Stimulated activated CD4-positive, alpha-beta T cell treated with anti-CD3 and anti-CD28 coated beads, Interleukin-15, amount 100 ng/mL, for 1 hour (primary cell): ENCODE measurements at places on chromosomes 7 and 10.

DNA sequence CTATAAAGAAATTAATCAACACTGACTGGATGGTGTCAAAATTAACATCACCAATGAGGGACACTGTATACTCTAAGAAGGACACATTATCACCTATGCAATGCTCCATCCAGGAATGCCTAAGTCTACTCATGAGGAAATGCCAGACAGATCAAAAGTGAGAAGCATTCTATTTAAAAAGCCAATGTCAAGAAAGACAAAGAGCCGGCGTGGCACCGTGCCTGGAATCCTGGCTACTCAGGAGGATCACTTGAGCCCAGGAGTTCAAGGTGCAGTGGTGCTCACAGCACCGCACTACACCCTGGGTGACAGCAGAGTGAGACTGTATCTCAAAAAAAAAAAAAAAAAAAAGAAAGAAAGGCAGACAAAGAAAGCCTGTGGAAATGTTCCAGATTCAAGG lies 45.5 kb upstream of the ANAPC16 start:
- no peak for DNase-seq

DNA sequence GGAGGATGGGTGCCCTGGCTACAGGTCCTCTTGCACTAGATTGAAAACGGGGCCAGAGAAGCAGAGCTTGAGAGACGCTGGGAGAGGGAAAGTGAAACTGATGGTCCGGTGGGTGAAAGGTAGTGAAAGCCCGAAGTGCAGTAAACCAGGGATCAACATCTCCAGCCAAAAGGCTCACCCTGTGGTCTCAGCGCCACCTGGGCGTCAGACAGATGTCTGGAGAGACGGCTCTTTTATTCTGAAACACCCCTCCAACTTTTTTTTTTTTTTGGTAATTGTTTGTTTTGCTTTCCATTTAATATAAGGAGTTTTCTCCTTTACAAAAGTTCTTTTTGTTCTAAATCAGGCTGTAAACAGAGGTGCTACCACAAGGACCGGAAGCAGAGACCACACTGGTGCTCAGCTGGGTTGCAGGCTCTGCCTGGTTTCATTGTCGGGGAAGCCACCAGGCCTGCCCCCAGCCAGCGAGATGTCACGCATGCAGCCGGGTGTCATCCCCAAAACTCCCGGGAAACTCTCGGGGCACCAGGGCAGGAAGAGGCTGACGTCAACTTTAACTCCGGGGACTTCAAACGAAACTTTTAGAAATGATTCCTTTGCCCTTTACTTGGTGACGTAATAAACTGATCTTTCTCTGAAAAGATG lies 11.2 kb downstream of the IL2RA start:
- peak; percentile 84 for DNase-seq

DNA sequence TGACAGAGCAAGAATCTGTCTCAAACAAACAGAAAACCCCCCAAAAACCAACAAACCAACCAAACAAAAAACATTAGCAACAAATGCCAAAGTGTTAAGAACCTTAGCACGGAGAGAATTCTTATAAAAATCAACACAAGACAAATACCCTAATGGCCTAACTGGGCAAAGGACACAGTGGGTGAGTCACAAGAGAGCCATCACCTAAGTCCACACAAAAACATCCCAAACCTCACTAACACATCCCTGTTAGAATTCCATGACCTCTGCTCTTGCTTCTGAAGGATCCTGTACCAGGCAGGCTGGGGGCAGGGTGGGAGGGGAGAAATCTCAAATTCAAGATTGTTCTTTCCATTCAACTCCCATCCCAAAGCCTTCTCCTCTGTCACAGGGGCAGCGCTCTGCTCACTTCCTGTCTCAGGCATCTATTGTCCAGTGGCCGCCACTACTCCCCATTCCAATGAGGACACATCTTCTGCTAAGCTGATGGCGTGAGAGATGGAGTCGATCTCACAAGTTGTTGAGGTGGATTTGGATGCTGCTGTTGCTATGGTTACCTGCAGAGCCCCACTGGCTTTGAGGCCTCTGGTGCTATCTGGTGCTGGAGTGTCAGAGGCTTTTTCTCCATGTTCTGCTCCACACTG lies 9.2 kb downstream of the IL15RA start:
- DNase-seq = no peak

GRCh38 chr7:155798673-155799439 lies 13.4 kb downstream of the SHH start:
- no peak for DNase-seq

DNA sequence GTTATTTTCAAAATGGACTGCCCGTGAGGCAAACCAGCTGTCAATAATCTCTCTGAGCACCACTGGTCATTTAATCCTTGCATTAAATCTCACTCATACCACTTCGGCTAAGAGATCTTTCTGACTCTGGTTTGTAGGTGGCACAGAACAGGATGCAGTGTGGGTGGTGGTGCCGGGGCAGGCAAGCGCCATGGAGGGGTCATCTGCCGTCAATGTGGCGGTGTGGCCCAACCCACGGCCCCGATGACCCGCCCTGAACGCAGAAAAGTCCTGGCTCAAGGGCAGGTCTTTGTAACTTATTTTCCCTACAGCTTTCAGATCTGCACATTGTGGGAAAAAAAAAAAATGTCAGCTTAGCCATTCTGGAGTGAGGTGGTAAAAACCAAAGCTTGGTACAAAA lies 73.2 kb upstream of the MGMT start:
- DNase-seq = no peak

GRCh38 chr7:156167417-156167807 lies 355.1 kb upstream of the SHH start:
- DNase-seq = no peak

- DNase-seq = no peak
Measured at GRCh38 chr10:73232887-73233286, 14.2 kb downstream of the DNAJC9 start.

- no peak for DNase-seq
Measured at GRCh38 chr10:122279725-122280141, 8.6 kb downstream of the BTBD16 start.
